RWPE1 (cell line): ENCODE measurements at places on chromosomes 5 and 9.
A peak's percentile ranks its signal among the peaks of the same experiment; 100 is the strongest.

- no peak for DNase-seq
These were observed 70.3 kb downstream of the INSYN2B start for GRCh38 chr5:169909945-169910344.

- no peak for DNase-seq
These were observed 386.0 kb upstream of the KLF4 start for GRCh38 chr9:107875571-107875980.

DNA sequence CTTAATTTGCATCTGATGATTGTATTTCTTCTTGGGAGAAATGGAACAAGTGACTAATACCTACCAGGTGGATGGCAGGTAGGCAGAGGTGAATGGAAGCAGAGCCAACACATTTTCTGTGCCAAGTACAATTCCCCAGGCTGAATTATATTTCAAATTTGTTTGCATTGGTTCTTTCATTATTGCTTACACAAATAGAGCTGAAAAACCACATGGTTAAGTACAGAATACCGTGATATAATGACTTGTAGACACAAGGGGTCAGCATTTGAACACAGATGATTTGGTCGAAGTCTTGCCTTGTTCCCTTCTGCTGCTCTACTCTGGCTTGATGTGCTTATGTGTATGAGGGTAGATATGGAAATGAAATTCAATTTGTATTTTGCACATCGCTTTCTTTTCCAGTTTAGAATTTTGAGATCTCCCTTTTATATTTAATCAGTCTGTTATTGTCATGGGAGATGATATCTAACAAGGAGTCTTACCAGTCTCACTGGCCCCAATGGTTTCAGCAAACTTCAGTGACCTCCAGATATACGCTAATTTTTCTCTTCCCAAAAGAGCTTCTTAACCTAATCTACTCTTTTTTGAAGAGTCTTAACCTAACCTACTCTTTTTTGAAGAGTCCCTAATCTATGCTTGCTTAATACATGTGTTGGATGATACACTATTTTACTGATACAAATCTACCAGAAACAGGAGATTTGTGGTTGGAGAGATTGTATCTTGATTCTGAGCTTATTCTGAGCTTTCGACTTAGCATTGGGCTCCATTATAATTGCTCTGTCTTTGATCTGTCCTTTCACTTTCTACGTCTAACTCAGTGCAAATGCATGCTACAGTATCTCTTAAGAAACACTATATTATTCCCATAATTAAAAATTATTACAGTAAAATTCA is 88.1 kb downstream of the PCSK1 start:
- DNase-seq: peak; percentile 73

DNA sequence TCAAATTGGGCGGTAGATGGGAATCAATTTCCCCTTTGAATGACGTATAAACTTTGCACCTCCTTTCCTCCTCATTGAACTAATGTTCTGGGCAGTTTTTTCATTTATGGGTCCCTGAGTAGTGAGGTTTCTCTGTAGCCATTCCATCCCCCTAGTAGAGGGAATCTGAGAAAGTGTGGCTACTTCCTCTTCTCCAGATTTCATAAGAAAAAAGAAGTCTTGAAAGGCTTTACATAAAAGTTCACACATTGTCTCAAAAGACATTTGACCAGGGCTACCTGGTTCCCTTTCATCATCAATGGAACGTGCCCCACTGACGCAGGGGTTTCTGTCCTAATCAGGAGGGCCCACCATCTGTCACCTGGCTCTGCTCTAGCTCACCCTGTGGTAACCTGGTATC is 57.3 kb downstream of the CTSL start:
- DNase-seq: no peak

GRCh38 chr5:389891-390622 is 52.9 kb upstream of the EXOC3 start:
- no peak for DNase-seq

- no peak for DNase-seq
These were observed 40.6 kb downstream of the SLC1A3 start for GRCh38 chr5:36647046-36647445.

GRCh38 chr9:134395737-134396257 is 69.5 kb downstream of the RXRA start:
- no peak for DNase-seq

DNA sequence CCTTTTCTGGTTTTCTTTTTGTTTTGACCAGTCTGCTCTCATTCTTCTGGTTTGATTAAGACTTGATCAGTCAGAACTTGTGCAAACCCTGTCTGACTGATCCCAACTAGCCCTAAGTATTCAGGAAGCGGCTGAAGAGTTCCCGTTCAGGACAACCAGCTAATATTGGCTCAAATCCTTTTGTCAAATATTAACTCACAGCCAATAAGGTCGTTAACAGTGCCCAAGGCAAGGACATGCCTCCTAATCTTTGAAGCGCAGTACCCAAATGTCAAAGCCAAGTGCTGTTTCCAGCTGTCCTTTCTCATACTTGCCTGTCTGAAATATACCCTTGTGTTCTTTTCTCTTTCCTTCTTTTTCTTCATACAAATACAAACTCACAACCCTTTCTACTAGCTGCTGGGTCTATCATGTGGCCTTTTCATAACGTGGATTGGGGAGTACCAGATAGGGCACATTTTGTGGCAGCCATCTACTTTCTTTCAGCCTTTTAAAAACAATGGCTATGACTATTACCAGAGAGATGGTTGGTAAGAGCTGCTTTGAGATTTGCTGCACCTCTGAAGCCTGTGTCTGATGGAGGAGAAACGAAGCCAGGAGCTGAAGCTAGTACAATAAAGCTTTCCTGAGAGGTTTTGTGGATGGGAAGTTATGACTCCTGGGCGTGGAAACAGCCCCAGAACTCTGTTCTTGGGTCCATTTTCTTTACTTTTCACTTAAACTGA is 266.4 kb upstream of the ZNF608 start:
- no peak for DNase-seq

DNA sequence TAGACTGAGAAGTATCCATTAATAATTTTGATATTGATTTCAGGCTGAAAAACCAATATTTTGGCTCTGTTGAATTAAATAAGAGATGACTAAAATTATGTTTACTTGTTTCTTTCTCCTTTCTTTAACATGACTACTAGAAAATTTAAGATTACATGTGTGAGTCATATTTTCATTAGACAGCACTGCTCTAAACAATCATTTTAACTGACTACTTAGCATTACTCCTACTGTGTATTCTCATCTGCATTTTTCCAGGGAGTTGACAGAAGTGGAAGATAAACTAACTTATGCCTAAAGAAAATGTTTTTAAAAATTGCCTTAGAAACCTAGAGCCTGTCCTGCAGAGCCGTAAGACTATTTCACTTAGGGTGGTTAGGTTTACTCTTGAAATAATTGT is 29.1 kb downstream of the TNC start:
- no peak for DNase-seq

DNA sequence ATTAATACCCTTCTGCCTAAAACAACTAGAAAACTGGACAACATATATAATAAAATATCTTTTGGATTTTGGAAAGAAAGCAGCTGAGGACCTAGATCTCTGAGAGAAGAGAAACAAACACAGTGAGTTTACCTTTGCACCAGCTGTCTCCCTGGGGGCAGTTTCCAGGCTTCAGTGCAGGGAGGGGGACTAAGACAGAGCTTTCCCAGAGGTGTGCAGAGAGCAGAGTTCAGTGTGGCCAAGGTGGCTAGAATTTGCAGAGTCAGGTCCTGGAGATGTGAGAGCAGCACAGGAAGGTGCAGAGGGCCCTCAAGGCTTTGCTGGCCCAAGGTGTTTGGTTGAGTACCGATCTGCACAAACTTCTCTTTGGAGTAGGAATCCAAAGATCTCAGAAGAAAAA is 26.3 kb upstream of the PTPDC1 start:
- DNase-seq: no peak

DNA sequence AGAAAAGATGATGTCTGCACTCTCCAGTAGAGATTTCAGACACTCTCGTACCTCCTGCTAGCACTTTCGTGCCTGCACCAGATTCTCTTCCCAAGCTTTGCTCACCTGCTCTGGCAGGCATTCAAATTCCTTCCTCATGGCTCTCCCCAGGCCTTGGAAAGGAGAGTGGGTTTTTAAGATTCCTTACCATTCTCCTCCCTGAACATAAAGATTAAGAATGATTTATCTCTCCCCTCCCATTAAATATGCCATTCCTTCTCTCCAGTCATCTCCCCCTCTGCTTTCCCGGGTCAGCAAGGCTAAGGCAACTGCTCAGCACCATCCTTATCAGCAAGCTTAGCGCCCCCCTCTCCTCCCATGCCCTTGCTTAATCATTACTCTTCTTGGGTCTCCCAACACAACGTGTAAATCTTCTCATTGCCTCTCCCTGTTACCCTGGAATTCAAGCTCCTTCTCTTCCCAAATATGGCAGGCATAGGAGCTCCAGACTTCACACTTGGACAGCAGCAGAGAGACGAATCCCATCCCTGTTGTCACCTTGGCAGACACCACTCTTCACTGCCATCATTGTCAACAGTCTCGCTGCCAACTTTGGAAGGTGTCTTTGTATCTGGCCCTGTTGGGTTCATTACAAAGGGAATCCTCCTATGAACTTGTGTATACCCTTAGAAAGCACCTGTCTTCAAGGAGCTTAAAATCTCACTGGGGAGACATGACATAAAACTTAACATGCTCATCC is 332.9 kb downstream of the SLIT3 start:
- DNase-seq: no peak

DNA sequence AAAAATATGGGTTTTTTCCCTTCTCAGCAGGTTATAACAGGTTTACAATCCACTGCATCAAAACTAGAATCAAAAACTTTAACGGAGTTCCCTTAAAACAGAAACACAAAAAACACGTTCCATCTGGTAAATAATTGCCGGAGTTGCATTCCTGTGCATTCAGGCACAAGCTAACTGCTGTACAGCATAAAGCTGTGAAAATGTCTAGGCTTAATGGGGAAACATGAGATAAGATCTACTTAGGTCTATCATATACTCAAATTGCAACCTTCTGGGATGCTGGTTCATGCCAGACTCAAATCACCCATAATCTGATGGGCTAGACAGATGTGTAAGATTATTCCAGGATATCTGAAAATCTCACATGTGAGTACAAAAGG is 265.3 kb downstream of the DOCK8 start:
- no peak for DNase-seq
